ENCODE measurements at places on chromosomes 2 and 18.

DNA sequence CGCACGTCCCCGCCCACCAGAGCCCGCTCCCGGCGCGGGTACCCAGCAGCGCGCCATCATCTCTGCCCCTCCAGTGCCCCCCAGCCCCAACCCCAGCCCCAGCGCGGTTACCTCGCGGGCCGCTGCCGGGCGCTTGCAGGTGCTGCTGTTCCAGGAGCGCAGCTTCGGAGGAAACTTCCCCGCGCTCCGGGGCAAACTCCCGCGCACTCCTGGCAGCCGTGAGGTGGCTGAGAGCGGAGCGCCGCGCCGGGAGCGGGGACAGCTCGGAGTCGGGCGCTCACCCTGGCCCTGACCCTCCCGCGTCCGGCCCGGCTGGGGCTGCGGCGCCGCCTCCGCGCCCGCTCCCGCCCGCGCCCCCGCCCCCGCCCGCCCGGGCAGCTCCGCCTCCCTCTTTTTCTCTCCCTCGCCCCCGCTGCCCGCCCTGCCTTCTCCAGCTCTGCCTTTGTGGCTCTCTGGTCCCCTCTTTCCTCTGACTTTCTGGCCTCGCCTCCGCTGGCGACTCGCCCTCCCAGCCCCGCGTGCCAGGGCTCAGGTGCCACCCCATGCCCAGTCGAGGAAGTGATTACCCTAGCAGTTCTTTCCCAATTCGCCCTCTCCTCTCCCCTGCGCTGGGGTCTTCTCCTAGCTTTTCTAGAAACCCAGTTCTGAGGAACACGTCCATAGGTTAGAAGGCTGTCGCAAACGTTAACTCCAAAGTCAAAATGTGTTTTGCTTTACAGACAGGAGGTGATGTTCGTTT, at the start of gene CHST9:
Gene CHST9, minus strand, starts transcription at position 284 of the 739 bp plus-strand sequence. CDS start 42,499 bp downstream, outside the sequence.
- peak; percentile 17 for DNase-seq

GRCh38 chr2:10297191-10297830, 5.4 kb upstream of the HPCAL1 start:
- DNase-seq = no peak

- no peak for DNase-seq
Observed at GRCh38 chr18:66731890-66732289, 128.0 kb upstream of the CDH19 start.

DNA sequence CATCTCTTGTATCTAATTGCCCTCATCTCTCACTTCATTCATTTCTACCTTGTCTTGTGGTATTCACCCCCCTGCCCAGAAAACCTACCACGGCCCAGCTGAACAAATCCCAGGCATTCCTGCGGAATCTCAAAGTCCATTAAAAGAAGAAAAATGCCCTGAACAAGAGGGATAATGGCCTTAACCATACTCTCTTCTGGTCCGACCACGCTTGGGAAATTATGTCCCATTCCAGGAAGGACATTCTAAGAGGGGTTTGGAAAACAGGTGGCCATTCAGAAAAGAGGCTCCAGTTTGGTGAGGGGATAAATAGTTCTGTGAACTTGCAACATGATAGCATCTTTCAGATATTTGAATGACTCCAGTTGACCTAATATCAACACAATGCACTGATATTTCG, 349.9 kb upstream of the ZNF521 start:
- DNase-seq = no peak

DNA sequence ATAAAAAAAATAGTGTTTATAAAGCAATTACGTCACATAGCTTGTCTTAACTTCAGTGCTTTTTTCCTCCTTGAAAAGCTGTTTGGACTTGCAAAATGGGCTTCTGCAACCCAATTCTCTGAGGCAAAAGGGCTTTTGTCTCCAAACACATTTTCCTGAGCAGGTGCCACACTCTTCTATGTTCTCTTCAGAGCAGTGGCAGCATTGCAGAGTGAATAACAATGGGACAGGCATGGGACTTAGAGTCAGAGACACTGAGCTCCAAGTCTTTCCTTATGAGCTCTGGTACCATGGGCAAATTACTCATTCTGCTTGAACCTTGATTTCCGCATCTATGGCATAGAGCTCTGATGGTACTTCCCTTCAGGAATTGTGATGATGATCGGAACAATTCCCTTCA, 149.0 kb downstream of the ARL6IP6 start:
- no peak for DNase-seq

DNA sequence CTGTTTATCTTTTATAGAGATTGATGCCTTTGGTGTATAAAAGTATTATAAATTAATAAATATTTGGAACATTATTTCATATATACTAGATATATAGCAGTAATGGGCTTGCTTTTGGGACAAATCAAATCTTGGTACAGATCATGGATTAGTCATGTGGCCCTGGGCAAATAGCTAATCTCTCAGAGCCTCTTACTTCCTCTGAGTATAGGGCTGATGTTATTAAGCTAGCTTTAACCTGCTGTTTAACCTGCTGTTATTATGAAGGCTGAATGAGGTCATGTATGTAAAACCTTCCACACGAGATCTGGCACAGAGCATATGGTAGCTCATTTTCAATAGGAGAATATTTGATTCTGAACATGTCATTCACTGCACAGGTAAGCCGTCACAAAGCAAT, 5.7 kb downstream of the ITGB6 start:
- DNase-seq = no peak

- DNase-seq = no peak
Observed at GRCh38 chr18:12772111-12772510, 69.3 kb downstream of the PSMG2 start.

GRCh38 chr2:197075281-197075680, 148.8 kb upstream of the PGAP1 start:
- DNase-seq = no peak

- no peak for DNase-seq
Observed at GRCh38 chr18:27789406-27789805, 387.5 kb downstream of the CDH2 start.

GRCh38 chr2:238922435-238922834, 74.5 kb downstream of the TWIST2 start:
- DNase-seq = no peak

DNA sequence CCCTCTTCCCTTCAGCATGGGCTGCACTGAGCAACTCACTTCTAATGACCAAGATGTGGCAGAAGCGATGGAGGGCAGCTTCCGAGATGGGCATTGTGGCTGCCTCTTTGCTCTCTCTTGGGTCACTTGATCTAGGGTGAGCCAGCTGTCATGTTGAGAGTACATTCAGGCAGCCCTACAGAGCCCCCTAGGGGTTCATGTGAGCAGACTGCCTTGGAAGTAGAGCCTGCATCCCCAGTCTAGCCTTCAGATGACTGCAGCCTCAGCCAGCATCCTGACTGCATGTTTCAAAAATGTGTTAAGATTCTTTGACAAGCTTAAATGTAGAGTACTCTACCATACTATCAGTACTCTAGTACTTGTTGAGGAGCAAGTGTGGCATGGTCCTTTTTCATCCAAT, 143.9 kb downstream of the NCK2 start:
- peak; percentile 27 for DNase-seq

GRCh38 chr18:22309191-22309590, 108.5 kb downstream of the CTAGE1 start:
- no peak for DNase-seq

GRCh38 chr2:54723131-54723995, at the start of gene EML6:
EML6 (plus strand) TSS chr2:54723662; CDS start chr2:54725062, 1,400 bp downstream.
- peak; percentile 99 for DNase-seq

- DNase-seq = peak; percentile 86
Observed at GRCh38 chr2:42513252-42513918, 19.6 kb upstream of the KCNG3 start.

DNA sequence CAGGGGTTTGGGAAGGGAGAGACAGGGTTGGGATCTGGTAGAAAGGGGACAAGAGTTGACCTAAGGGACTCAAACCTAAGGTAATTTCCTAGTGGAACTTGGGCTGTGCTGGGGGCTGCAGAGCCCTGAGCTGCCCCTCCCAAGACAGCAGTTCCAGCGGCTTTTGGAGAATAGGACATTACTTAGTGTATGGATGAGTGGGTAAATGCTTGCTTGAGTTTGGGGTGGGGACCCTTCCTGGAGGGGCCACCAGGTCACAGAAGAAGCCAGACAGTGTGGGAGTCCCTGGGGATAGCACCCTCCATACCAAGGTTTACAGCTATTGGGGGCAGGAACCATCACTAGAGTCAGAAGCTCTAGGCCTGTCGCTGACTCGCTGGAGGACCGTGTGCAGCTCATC, 111.5 kb downstream of the CAPN13 start:
- DNase-seq = no peak

GRCh38 chr2:42129947-42130346, 39.2 kb upstream of the EML4 start:
- no peak for DNase-seq

- no peak for DNase-seq
Observed at GRCh38 chr18:12106471-12106870, 12.8 kb downstream of the ANKRD62 start.

DNA sequence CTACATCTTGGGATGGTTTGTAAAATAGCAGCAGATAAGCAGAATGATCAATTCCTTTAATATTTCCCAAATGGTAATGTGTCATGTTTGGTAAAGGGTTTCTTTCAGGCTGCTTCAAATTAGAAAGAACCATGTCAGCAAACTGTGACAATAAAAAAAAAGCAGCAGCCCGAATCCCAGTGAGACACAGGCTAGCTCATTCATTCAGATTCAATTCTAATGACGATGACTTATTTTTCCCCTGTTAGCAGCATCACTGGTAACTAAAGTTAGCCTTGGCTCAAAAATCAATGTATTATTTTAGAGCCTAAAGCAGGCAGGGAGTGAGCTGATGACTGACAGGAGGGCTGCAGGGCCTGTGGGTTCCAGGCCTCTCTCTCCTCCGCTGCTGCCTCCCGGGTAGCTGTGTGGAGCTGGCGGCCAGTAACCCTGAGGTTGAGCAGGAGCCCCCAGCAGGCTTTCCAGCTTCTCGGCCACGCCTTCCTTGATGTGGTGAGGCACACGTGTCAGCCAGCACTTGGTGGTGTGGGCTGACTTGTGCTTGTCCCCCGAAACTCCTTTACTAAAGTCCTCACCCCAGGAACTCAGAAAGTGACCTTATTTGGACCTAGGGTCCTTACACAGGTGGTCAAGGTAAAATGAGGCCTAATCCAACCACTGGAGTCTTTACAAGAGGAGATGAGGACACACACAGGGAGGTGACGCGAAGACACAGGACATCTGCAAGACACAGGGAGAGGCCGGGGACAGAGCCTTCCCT, 120.5 kb upstream of the HS6ST1 start:
- no peak for DNase-seq

DNA sequence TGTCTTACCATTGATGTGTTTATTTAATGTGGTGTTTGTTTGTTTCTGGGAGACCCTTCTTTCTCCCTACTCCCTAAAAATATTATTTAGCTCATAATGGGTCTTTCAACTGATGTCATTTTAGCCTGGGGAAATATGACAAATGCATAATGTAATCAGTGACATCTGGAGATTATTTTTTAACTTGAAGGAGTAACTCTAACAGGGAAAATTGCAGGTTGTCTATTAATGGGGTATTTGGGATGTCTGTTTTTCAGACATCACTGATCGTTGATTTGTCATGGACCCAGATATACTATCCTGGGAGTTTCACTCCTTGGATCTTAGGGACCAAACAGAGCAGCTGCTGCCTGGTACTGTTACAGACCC, 230.4 kb downstream of the LOXHD1 start:
- no peak for DNase-seq

DNA sequence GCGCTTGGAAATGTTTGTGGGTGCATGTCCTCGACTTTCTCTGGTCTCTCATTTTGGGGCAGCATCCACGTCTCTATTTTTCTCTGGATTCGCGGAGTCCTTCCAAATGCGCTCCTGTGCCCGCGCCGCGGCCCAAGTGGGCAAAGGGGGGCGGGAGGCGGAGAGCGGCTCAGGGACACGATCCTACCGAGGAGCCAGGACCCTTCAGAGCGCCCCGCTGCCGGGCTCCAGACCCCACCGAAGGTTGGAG, 990 bp downstream of the EPAS1 start:
- DNase-seq = no peak

DNA sequence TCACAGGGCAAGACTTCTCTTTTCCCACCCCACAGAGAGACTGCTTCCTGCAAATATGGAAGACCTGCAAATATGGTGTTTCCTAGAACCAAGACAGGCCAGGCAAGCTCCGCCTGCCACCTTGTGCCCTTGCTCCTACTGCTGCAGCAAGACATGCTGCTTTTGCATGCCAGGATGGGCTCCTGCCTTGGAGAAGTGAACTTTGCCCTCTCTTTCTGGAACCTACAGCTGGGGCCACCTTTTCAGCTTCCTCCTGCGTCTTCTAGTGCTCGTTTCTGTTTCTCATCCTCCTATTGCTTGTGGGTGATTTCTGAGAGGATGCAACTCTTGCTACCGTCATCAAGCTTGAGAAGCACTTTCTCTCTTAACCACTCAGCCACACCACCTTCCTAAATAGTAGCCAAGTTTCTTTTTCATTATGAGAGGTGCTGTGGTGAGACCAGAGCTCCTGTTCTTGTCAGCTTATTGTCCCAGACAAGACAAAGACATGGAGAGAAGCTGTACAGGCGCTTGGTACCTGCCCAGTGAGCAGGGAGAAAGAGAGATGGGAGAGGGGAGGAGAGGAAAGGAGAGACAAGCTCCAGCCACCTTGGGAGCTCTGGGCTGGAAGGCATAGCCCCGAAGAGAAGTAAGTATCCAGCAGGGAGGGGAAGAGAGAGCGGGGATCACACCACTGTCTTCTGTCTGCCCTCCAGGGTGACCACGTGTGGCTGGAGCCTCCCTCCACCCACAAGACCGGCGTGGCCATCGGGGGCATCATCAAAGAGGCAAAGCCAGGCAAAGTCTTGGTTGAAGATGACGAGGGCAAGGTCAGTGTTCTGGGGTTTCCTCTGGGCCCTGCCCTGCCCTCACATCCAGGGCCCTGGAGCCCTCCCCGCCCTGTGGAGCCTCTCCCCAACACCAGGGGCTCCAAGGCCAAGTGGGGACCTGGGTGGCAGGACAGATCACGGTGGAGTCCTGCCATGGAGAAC, 28.3 kb downstream of the MYO7B start:
- DNase-seq = no peak

- no peak for DNase-seq
Observed at GRCh38 chr2:191243154-191243553, 2.0 kb upstream of the MYO1B start.

DNA sequence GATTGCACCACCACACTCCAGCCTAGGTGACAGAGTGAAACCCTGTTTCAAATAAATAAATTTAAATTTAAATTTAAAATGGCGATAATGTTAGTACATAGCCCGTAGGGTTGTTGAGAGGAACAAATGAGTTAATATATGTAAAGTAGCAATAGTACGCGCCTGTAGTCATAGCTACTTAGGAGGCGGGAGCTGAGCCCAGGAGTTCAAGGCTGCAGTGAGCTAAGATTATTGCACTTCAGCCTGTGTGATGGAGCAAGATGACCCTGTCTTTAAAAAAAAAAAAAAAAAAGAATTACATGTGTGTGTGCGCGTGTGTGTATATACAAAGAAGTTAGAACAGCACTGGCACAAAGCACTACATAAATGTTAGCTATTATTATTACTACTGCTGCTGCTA, 117.4 kb upstream of the ARL5A start:
- no peak for DNase-seq

DNA sequence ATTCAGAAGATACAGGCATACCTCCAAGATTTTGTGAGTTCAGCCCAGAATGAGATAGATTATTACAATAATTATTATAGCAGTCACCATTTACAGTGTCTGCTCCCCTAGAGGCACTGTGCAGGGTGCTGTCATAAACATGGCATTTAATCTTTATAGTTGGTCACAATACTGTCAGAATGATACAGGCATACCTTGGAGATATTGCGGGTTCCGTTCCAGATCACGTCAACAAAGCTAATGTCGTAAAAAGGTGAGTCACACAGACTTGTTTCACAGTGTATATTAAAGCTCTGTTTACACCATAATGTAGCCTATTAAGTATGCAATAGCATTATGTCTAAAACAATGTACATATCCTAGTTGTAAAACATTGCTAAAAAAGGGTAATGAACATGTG, 45.6 kb downstream of the ZRANB3 start:
- DNase-seq = no peak

- DNase-seq = no peak
Observed at GRCh38 chr2:222554517-222554916, 101.4 kb downstream of the FARSB start.

Data from ELF-1 (cell line).